ENCODE measurements at places on chromosomes 3 and 15. TPM values are rescaled to one million over a fixed set of nuclear protein-coding genes. Genes with fewer than 3 reads are reported as not detected.

Gene CYP1A2
- not detected for total RNA-seq

Gene HYAL1
- 0.28 TPM for total RNA-seq

Gene ZNF619
- 10.5 TPM for total RNA-seq

Gene GP9
- not detected for total RNA-seq

Gene C2CD4B
- total RNA-seq: 0.23 TPM

Gene DNAH12
- 0.05 TPM for total RNA-seq

- H3K4me3 ChIP-seq: no peak overlapping the region
- H3K27me3 ChIP-seq: no peaks in the 10 kb centered on the region
- no peak overlapping the region for H3K27ac ChIP-seq
- no peak for DNase-seq
- H3K4me1 ChIP-seq: no peaks in the 10 kb centered on the region
These were observed 46.3 kb upstream of the SLC41A3 start for GRCh38 chr3:126130081-126130855.

- no peak overlapping the region for H3K27ac ChIP-seq
- no peak for DNase-seq
- no peak overlapping the region for H3K4me3 ChIP-seq
- H3K27me3 ChIP-seq: peaks cover 36% of the 10 kb centered on the region
These were observed 53.8 kb downstream of the CDCP1 start for GRCh38 chr3:45092132-45093031.

DNA sequence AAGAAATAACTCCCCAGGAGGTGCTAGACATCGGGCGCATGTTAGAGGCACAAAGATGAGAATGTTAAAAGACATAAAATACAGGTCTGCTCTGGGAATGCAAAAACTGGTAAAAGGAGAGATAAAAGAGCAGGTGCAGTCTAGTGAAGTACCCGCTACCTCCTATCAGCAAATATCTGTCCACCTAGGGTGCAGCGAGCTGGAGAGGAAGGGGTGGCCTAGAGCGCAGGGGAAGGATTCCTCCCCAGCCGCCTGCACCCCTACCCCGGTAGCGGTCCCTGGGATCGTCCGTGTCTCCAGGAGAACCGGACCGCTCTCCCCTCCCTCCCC lies 237 bp upstream of the ZNF662 start:
- H3K36me3 ChIP-seq: peaks cover 45% of the 10 kb centered on the region
- H3K27ac ChIP-seq: no peak overlapping the region
- no peak for DNase-seq
- H3K4me1 ChIP-seq: peaks cover 25% of the 10 kb centered on the region
- H3K27me3 ChIP-seq: peaks cover 39% of the 10 kb centered on the region

DNA sequence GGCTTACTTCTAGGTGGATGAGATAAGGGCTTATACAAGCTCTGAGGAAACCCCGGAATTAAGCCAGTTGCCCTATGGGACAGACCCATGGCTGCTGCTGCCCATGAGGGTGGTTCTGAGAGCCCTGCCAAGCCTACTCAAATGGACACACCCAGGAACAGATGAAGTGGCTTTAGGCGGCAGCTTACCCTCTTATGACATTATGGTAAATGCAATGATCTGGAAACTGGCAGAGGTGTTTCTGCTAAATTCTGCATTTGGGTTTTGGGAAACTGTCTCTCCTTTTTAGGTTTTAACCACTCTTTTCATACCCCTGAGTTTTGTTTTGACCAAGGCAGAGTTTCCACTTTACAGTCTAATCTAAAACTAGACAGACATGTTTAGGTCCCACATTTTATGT lies 9.0 kb upstream of the ZBED2 start:
- no peaks in the 10 kb centered on the region for H3K27me3 ChIP-seq
- H3K27ac ChIP-seq: peak overlapping the region; percentile 86
- H3K4me3 ChIP-seq: no peak overlapping the region
- peaks cover 88% of the 10 kb centered on the region for H3K36me3 ChIP-seq

DNA sequence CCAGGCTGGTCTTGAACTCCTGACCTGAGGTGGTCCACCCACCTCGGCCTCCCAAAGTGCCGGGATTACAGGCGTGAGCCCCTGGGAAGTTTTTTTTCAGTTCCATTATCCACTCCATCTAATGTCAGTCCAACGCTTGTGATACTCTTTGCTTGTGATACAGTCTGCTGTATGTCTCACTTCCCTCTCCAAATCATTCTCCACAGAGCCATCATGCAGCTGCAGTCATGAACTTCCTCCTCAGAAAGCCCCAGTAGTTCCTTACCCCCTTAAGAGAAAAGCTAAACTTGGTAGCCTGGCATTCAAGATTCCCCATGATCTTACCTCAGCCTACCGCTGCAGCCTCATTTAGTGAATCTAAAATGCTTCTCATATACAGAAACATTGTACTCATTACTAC lies 2.3 kb downstream of the ARPC4 start:
- H3K36me3 ChIP-seq: peaks cover 72% of the 10 kb centered on the region
- peak overlapping the region; percentile 47 for H3K27ac ChIP-seq
- H3K4me3 ChIP-seq: peak overlapping the region; percentile 35
- H3K27me3 ChIP-seq: no peaks in the 10 kb centered on the region
- peaks cover 55% of the 10 kb centered on the region for H3K4me1 ChIP-seq

GRCh38 chr15:43330780-43331087 lies 361 bp upstream of the LCMT2 start:
- peak overlapping the region; percentile 99 for H3K27ac ChIP-seq
- H3K4me1 ChIP-seq: peaks cover 41% of the 10 kb centered on the region
- H3K36me3 ChIP-seq: peaks cover 51% of the 10 kb centered on the region

- no peak overlapping the region for H3K27ac ChIP-seq
- no peaks in the 10 kb centered on the region for H3K36me3 ChIP-seq
- H3K27me3 ChIP-seq: peaks cover 70% of the 10 kb centered on the region
- H3K4me1 ChIP-seq: peaks cover 23% of the 10 kb centered on the region
- no peak overlapping the region for H3K4me3 ChIP-seq
- no peak for DNase-seq
These were observed 148.9 kb upstream of the THBS1 start for GRCh38 chr15:39432026-39432425.

DNA sequence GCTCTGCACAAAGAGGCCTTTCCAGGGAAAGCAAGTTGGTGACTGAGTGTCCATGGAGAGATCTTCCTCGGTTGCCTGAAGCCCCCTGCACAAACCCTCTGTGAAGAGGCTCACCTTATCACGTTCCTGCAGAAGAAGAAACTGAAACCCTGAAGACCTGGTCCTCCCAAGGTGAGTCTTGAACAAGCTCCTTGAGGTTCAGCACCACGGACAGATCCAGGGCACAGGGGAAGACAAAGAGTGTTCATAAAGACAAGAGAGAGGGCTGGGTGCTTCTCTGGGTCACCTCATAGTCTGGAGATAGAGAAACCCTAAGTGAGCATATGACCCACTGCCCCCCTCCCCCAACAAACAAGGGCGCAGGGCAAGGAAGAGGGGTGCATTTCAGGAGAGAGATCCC lies 21.7 kb upstream of the TBC1D21 start:
- H3K36me3 ChIP-seq: no peaks in the 10 kb centered on the region

DNA sequence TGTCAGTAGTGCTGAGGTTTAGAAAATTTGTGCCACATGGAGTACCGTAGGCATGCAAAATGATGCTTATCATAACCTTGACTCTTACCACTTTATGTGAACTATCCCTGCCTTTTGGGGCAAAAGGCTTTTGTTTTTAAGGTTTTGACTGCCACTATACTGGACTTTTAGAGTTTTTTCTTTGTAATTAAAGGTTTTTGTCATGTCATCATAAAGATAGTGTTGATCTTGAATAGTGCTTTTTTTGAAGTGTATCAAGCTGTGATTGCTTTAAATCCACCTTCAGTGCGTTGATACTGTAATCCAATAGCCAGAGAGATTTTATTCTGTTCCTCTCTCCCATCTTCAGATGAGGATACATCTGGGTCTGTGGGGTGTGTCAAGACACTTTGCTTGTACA lies 172.9 kb downstream of the ITPR1 start:
- H3K4me1 ChIP-seq: no peaks in the 10 kb centered on the region
- H3K27me3 ChIP-seq: no peaks in the 10 kb centered on the region
- peaks cover 49% of the 10 kb centered on the region for H3K36me3 ChIP-seq

DNA sequence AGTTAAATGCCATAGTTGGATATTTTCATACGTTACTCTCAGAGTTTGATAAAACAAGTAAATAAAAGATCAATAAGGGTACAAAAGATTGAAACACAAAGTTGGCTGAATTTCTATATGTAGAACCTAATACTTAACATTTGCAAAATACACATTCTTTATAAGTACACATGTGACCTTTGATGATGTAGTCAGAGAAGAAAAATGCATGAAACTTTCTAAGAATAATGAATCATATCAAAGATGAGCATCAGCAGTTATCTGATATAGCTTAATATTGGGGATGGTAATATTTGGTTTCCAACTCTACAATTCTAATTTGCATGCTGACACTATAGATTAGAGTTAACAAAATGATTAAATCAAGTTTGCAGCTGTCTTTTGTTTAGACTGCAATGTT lies 188.0 kb upstream of the TGFBR2 start:
- H3K27ac ChIP-seq: no peak overlapping the region
- no peak overlapping the region for H3K4me3 ChIP-seq
- no peak for DNase-seq

DNA sequence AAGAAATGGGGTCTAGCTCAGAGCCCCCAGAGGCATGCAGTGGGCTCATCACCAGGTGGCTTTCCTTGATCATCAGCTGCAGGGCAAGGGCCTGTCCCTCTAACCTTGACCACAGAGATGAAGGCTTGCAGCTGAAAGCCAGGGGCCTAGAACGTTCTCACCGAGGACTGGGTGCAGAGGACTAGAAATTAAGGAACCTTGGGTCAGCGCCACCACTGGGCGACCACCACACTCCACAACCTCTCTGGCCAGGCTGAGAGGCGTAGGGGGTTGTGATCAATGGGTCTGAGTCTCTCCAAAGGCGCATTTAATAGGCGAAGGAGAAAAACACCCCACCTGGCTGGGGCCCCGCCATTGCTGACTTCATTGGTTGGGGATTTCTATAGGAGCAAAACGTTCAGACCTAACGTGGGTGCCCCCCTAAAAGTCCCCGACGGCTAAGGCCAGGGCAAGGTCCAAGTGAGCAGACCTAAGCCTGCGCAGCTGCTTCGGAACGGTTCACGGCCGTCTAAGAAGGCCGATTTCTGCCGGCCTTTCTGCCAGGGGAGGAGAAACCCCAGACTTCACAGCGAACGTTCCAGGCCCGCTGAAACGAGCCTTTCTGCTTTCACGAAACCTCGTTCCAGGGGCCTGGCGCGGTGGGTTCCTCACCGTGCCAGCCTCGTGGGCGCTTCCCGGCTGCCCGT lies 915 bp downstream of the BCL2L10 start:
- no peaks in the 10 kb centered on the region for H3K36me3 ChIP-seq
- H3K27ac ChIP-seq: no peak overlapping the region
- no peak for DNase-seq
- peaks cover 7% of the 10 kb centered on the region for H3K4me1 ChIP-seq

DNA sequence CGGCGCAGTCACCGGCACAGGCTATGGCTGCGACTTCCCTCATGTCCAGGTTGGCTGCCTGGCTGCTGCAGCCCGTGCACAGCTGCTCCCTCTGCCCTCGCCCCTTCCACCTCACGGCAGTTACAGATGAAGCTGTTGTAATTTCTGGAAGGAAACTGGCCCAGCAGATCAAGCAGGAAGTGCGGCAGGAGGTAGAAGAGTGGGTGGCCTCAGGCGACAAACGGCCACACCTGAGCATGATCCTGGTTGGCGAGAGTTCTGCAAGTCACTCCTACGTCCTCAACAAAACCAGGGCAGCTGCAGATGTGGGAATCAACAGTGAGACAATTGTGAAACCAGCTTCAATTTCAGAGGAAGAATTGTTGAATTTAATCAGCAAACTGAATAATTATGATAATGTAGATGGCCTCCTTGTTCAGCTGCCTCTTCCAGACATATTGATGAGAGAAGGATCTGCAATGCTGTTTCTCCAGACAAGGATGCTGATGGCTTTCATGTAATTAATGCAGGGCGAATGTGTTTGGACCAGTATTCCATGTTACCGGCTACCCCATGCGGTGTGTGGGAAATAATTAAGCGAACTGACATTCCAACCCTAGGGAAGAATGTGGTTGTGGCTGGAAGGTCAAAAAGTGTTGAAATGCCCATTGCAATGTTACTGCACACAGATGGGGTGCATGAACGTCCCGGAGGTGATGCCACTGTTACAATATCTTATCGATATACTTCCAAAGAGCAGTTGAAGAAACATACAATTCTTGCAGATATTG lies 13.2 kb upstream of the GNB4 start:
- peak; percentile 24 for DNase-seq
- H3K36me3 ChIP-seq: no peaks in the 10 kb centered on the region
- H3K27me3 ChIP-seq: peaks cover 8% of the 10 kb centered on the region
- H3K4me1 ChIP-seq: peaks cover 9% of the 10 kb centered on the region

DNA sequence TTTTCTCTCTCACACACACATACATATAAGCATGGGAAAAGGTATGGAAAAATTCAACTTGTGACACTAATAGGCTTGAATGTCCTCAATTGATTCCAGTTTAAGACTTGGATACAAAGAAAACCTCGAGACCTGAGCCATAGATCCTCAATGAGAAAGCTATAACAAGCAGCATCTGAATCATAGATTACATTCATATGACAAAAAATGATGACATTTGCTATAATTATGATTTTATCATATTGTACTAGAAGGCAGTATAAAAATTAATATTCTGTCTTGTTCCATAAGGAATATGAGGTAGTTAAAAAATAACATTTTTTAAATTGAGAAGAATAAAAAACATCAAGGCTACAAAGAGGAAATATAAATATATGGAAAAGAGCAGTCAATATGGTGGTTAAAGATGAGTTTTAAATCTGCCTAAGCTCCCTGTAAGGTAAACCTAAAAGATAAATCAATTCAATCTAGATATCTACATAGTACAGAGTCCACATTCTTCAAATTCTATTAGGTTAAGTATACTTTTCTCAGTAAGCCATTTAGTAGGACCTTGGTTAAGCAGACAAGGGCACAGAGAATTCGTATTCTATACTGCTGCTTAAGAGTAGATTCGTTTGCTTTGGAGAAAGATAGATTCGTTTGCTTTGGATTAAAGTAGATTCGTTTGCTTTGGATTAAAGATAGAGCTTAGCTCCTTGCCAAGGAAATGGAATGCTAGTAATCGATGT lies 175.7 kb downstream of the STAG1 start:
- H3K4me1 ChIP-seq: no peaks in the 10 kb centered on the region
- no peaks in the 10 kb centered on the region for H3K27me3 ChIP-seq
- H3K36me3 ChIP-seq: peaks cover 17% of the 10 kb centered on the region
- no peak overlapping the region for H3K27ac ChIP-seq
- DNase-seq: no peak

DNA sequence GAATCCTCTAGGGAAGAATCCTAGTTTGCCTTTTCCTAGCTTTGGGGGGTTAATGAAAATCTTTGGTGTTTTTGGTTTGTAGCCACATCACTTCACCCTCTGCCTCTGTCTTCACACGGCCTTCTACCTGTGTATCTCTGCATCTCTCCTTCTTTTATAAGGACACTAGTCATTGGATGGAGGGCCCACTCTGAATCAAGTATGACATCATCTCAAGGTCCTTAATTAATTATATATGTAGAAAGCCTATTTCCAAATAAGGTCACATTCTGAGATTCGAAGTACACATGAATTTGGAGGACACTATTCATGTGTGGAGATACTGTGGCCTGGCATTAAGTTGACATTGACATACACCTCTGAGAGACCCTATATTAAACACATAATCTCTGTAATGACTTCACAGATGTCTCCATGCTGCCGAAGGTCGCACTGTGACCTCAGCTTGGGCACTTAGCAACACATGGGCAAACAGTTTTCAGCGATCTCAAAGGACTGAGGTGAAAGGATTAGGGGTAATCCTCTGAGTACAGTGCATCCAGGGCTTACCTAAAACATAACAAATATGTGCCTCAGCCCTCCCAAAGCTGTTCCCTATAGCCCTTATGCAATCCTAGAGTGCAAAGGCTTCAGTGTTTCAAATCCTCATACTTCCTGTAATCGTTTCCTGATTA lies 446.0 kb downstream of the FGF12 start:
- H3K36me3 ChIP-seq: no peaks in the 10 kb centered on the region
- DNase-seq: no peak
- no peak overlapping the region for H3K27ac ChIP-seq
- H3K27me3 ChIP-seq: no peaks in the 10 kb centered on the region
